Aorta (tissue), 5 donors: ENCODE measurements at places on chromosomes 5 and 9. TPM values are rescaled to one million over a fixed set of nuclear protein-coding genes. Genes with fewer than 3 reads are reported as not detected.

PCDHA4 gene
- 0.78 TPM for total RNA-seq

TOR2A gene
- 8.0 TPM for total RNA-seq

TERT gene
- not detected for total RNA-seq

GAPT gene
- 2.8 TPM for total RNA-seq

THOC3 gene
- total RNA-seq = 11.6 TPM

PTPN3 gene
- total RNA-seq = 22.9 TPM

HACD4 gene
- total RNA-seq = 3.2 TPM

ST8SIA4 gene
- total RNA-seq = 15.6 TPM

MARCOL gene
- not detected for total RNA-seq

GPR150 gene
- total RNA-seq = 0.23 TPM

SLC22A5 gene
- 8.6 TPM for total RNA-seq

PCDHB8 gene
- 4.1 TPM for total RNA-seq

UBE2QL1 gene
- 1.6 TPM for total RNA-seq

HMMR gene
- 2.2 TPM for total RNA-seq

STPG3 gene
- total RNA-seq = not detected

TEX48 gene
- not detected for total RNA-seq

SLC1A1 gene
- 3.2 TPM for total RNA-seq

TIMD4 gene
- total RNA-seq = 0.99 TPM
